Kidney (tissue), 22 donors: ENCODE measurements at places on chromosomes 6 and 20. TPM values are rescaled to one million over a fixed set of nuclear protein-coding genes. Genes with fewer than 3 reads are reported as not detected.

The SLC13A3 gene
- total RNA-seq: 31.5 TPM

The TBC1D32 gene
- 12.4 TPM for total RNA-seq

The CAP2 gene
- total RNA-seq: 15.7 TPM

The SOX18 gene
- 56.7 TPM for total RNA-seq

The SIRPG gene
- 2.5 TPM for total RNA-seq

The PLN gene
- 47.2 TPM for total RNA-seq

The HLA-DRB5 gene
- 2.8 TPM for total RNA-seq

The CPXM1 gene
- total RNA-seq: 5.2 TPM

The ECT2L gene
- total RNA-seq: 0.13 TPM

The MYLK2 gene
- total RNA-seq: not detected

The TFAP2A gene
- total RNA-seq: 16.2 TPM

The SMOC2 gene
- 13.1 TPM for total RNA-seq

The ID1 gene
- total RNA-seq: 189 TPM

The RAD21L1 gene
- not detected for total RNA-seq

The PDE10A gene
- 23.1 TPM for total RNA-seq

The ULBP3 gene
- 5.0 TPM for total RNA-seq

The CCN6 gene
- total RNA-seq: 6.7 TPM

The OR2J3 gene
- total RNA-seq: not detected
